Stimulated activated CD8-positive, alpha-beta memory T cell treated with anti-CD3 and anti-CD28 coated beads, Interleukin-7, amount 100 ng/mL, for 4 hours (primary cell): ENCODE measurements at places on chromosomes 13 and 19.

GRCh38 chr13:28464861-28465460, 30.0 kb downstream of the FLT1 start:
- DNase-seq, result no peak

GRCh38 chr19:44567745-44568144, 38.3 kb upstream of the CEACAM20 start:
- no peak for DNase-seq

GRCh38 chr13:45341799-45342500, 967 bp upstream of the TPT1 start:
- DNase-seq, result no peak

DNA sequence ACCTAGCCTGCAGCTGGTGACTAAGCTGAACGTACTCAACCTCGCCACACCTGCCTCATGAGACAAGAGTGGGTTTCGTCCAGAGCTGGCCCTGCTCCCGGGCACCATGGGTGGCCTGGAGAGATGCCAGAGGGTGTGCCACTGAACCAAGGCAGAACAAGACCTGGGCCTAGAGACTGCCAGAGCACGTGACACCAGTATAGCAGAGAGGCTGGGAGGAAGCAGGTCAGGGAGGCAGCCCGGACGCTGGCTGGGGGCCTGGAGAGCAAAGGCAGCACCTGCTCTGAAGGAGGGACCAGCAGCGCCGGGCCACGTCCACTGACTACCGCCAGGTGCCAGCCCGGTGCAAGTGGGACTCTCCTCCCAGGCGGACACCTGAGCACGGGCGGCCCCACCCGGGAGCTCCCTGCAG, 7.3 kb upstream of the C13orf46 start:
- DNase-seq, result no peak

GRCh38 chr19:48705431-48705830, 9.7 kb downstream of the FUT2 start:
- DNase-seq, result no peak
